CD4-positive, alpha-beta T cell (primary cell): ENCODE measurements at places on chromosomes 2 and 18.

DNA sequence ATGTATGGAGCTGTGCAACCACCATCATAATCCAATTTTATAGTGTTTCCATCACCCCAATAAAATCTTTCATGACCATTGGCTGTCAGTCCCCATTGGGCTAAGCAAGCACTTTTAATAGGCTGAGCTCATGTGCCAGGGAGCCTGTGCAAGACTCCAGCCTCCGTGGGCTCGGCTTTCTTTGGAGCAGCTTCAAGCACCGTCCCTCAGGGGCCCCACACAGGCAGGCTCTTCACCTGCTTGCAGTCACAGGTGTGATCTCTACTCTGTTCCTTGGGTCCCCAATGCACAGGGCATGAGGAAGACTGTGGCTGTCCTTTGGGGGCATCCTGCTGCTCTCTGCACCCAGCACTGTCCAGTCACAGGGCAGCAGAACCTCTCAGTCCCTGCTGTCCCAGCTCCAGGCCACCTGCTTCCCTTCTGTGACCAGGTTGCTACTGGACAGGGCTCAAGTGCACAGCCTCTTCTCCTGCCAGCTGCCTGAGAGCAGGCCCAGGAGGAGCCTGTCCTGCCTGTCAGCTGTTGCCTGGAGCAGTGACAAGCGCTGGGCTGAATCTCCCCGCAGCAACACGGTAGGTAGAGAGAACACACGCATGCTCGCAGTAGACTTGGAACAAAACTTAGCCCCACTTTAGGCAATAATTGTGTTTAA is 40.7 kb upstream of the TMEM131 start:
- no peak for DNase-seq

GRCh38 chr2:197079832-197080555 is 153.5 kb upstream of the PGAP1 start:
- DNase-seq: no peak

DNA sequence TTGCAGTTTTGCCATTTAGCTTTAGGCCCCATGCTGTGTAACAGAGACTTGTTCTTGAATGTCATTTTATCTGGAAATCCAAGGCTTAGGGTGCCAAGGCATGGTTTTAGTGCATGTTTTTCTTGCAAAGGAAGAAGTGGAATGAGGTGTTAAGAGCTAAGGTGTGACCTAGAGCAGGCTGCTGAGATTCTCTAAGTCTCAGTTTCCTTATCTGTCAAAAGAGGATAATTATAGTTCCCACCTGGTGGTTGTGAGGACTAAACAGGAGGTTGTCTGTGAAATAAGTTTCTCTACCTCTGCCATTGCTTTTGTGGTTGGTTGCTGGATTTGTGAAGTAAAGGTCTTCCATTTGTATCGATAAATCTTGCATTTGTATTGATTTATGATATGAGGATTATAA is 82.0 kb downstream of the TANC1 start:
- no peak for DNase-seq

GRCh38 chr2:80395251-80395650 is 90.7 kb upstream of the LRRTM1 start:
- DNase-seq: no peak

DNA sequence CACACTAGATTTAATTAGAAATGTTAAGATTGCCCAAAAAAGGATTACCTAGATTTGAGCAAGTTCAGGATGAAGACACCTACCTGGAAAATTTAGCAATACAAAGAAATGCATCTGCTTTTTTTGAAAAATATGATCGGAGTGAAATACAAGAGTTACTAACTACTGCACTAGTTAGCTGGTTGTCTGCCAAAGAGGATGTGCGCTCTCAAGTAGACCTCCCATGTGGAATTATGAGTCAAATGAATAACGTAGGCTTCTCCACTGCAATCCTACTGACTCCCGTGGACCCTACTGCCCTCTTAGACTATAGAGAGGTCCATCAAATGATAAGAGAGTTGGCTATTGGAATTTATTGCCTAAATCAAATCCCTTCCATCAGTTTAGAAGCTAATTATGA is 2.0 kb downstream of the ANKAR start:
- no peak for DNase-seq

DNA sequence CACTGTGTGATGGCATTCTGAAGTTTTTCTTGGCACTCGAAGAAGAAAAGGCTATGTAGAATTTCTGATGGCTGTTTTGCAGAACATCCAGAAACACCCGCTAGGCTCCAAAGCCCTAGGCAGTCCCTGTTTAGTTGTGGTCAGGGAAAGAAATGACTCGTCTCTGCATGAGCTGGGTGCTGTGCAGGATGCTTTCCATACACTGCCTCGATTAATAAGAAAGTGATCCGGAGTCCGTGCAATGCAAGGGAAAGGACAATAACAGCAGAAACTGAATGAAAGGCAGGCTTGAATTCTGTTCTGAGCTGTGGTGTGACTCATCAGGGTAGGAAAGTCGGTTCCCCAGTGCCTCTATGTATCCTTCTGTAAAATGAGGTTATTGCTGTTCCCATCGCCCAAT is 18.7 kb downstream of the MAPRE3 start:
- DNase-seq: no peak
